ENCODE measurements at places on chromosomes 3 and 15. TPM values are rescaled to one million over a fixed set of nuclear protein-coding genes. Genes with fewer than 3 reads are reported as not detected.
A peak's percentile ranks its signal among the peaks of the same experiment; 100 is the strongest.

CGGBP1 gene
- 33.1 TPM for polyA plus RNA-seq

SELENOK gene
- 20.5 TPM for polyA plus RNA-seq

SCN5A gene
- 2.7 TPM for polyA plus RNA-seq

DNA sequence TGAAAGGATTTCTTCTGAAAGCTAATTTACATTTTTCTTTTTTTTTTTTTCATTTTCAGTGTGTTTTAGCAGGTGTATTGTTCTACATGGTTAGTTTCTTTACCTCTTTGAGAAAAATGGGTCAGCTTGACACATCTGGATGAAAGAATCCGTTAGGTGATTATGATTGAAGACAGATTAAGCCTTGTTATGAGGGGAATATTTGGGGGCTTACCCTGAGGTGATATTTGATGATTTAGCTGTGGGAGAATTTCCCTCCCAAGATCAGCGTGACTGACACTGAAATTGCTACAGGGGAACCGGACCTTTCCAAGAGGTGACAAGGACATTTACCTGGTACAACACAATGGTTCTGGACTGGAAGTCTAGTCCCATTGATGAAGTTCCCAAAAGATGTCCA, 147.5 kb downstream of the NFKBIZ start:
- no peaks in the 10 kb centered on the region for H3K27me3 ChIP-seq
- H3K4me3 ChIP-seq: no peak overlapping the region
- no peak overlapping the region for H3K27ac ChIP-seq
- DNase-seq: no peak
- H3K4me1 ChIP-seq: no peaks in the 10 kb centered on the region

DNA sequence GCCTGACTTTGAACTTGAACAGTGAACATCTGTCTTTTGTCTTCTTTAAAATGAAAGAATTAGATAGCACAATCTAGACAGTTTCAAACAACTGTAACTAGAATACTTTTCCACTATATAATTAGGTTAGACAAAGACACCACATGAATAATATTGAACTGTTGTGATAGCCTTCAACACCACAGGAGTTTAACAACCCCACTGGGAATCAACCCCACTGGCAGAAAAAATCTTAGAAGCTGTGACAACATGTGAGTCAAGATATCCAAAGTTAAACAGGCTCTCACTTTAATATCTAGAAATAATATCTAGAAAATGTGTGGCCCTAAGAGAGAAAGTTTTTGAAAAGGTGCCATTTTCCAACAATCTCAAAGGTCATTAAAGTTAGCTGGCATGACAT, 64.4 kb upstream of the PRICKLE2 start:
- peaks cover 6% of the 10 kb centered on the region for H3K4me1 ChIP-seq
- H3K36me3 ChIP-seq: no peaks in the 10 kb centered on the region
- no peak overlapping the region for H3K27ac ChIP-seq
- DNase-seq: no peak
- H3K4me3 ChIP-seq: no peak overlapping the region
- H3K27me3 ChIP-seq: no peaks in the 10 kb centered on the region

- DNase-seq: no peak
- H3K4me3 ChIP-seq: no peak overlapping the region
- no peaks in the 10 kb centered on the region for H3K36me3 ChIP-seq
- no peaks in the 10 kb centered on the region for H3K27me3 ChIP-seq
- H3K4me1 ChIP-seq: no peaks in the 10 kb centered on the region
Observed at GRCh38 chr3:25120665-25121064, 307.4 kb upstream of the RARB start.

DNA sequence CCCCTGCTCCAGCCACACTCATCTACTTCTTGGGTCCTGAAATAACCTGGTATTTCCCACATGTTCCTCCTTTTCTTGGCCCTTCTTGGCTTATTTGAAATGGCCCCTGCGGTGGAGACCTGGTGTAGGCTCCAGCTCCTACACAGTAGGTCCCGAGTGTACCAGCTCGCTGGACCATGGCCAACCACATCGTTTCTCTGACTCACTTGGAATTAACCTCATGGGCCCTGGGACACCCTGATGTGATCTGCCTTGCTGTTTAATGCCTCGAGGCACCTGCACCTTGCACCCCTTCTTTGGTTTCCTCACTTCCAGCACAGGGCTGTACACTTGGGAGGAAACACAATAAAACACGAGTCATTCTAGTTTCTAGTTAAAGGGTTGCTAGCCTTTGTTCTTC, 60.3 kb downstream of the FEM1B start:
- H3K27me3 ChIP-seq: no peaks in the 10 kb centered on the region
- DNase-seq: no peak
- H3K4me1 ChIP-seq: peaks cover 20% of the 10 kb centered on the region

- no peak overlapping the region for H3K4me3 ChIP-seq
- H3K27me3 ChIP-seq: no peaks in the 10 kb centered on the region
- DNase-seq: no peak
- H3K36me3 ChIP-seq: no peaks in the 10 kb centered on the region
Observed at GRCh38 chr15:62828364-62828763, 214.2 kb upstream of the TPM1 start.

GRCh38 chr15:80699981-80700380, 4.9 kb downstream of the ABHD17C start:
- H3K4me3 ChIP-seq: no peak overlapping the region
- H3K36me3 ChIP-seq: no peaks in the 10 kb centered on the region
- peaks cover 10% of the 10 kb centered on the region for H3K4me1 ChIP-seq
- DNase-seq: no peak
- H3K27me3 ChIP-seq: no peaks in the 10 kb centered on the region
- H3K27ac ChIP-seq: no peak overlapping the region

DNA sequence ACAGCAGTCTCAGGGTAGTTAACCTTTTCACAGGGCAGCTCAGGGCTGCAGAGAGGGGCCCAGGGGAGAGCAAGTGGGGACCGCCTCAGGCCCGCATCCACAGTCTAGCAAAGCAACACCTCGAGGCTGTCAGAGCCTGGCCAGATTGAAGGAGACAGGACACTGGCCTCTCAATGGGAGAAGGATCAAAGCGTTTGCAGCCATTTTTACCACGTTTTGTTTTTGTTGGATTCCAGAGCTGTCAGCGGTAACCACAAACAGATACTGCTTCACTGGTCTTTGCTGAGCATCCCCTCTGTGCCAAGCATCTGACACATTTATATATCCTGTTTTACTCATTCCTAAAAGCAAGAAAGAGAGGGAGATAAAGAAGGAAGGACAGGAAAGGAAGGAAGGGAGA, 153.8 kb downstream of the SHQ1 start:
- H3K4me1 ChIP-seq: no peaks in the 10 kb centered on the region
- DNase-seq: no peak
- no peaks in the 10 kb centered on the region for H3K36me3 ChIP-seq

DNA sequence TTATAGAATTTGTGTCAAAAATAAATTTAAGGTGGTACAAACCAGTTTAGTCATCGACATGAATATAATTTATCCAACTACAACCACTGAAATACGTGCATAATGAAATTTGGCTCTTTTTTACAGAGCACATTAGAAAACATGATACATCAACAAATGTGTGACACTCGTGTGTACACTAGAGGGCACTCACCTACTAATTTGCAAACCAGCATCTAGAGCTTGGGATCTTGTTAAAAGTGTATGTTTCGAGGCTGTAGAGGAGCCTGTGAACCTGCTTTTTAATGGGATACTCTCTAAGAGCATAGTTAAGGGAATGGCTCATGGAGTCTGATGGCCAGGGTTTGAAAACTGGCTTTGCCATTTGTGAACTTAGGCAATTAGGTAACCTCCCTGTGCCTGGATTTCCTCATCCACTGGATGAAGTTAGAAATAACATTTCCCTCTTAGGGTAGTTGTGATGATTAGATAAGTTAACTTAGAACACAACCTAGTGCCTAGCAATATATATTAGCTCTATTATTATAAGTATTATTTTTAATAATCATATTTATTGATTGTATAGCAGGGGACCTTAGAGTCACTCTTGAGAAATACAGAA, 8.8 kb upstream of the CPOX start:
- H3K4me1 ChIP-seq: no peaks in the 10 kb centered on the region
- no peak overlapping the region for H3K4me3 ChIP-seq
- H3K27ac ChIP-seq: no peak overlapping the region
- no peaks in the 10 kb centered on the region for H3K27me3 ChIP-seq
- DNase-seq: peak; percentile 76
- no peaks in the 10 kb centered on the region for H3K36me3 ChIP-seq

DNA sequence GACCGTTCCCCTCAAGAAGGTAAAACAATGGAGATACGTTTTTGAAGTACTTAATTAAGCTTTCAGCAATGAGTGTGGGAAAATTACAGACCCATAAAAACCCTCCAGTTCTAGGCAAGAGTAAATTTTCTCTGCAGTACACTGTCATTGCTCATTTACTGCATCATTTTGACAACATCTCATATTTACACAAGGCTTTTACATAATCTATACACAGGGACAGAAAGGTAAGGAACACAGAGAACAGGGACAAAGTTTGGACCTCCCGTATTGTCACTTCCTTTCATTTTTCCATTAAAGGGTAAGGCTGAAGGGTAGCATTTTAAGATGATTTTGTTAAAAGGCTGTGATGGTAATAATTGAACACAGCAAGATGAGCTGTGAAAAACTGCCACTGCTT, 7.4 kb upstream of the HGD start:
- H3K36me3 ChIP-seq: no peaks in the 10 kb centered on the region
- H3K4me3 ChIP-seq: no peak overlapping the region
- H3K27ac ChIP-seq: no peak overlapping the region
- no peak for DNase-seq
- H3K27me3 ChIP-seq: no peaks in the 10 kb centered on the region

DNA sequence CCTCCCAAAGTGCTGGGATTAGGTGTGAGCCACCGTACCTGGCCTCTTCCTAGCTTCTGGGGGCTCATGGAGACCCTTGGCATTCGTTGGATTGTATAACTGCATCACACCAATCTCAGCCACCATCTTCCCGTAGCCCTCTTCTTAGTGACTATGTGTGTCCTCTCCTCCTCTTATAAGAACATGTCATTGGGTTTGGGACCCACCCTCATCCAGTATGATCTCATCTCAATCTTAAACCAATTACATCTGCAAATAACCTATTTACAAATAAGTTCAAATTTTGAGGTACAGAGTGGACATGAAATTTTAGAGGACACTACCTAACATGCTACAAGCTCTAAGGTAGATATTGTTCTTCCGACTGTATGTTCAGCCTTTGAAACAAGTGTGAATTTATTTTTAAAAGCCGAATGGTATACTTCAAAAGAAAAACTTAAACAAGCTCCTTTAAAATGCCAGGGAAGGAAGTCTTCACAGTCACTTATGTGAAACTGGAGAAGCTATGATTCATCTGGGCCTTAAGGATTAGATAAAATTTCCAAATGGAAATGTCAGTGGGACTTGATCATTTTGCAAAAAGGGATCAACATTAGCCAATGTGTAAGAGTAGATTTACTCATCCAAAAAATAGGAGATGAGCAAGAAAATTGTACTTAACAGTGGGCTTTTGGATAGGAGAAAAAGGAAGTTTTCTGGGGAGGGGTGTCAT, 225.7 kb downstream of the MEX3B start:
- no peaks in the 10 kb centered on the region for H3K4me1 ChIP-seq
- no peak for DNase-seq
- no peak overlapping the region for H3K27ac ChIP-seq

- peak overlapping the region; percentile 83 for H3K27ac ChIP-seq
- peak overlapping the region; percentile 96 for H3K4me3 ChIP-seq
- DNase-seq: peak; percentile 75
- peaks cover 13% of the 10 kb centered on the region for H3K4me1 ChIP-seq
Observed at GRCh38 chr3:136862617-136863322, 762 bp downstream of the NCK1 start.
